ENCODE measurements at places on chromosomes 5 and 9.

DNA sequence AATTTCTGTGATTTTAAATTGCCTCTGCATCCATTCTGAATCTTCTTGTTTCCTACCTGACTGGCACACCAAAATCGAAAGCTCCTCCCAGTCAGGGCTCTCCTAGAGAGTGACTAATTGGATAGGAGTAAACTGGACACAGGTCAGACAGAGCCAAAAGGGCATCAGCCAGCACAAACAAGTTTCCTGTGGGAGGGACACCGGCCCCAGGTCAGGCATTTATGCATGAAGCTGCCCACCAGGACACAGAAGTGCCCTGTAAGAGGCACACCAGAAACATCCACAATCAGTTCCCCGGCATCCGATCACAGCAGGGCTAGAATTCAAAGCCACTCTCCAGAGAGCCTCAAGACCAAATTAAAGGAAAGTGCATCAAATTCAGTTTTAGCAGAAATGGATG is 78.4 kb downstream of the SFXN1 start:
- no peak for DNase-seq

DNA sequence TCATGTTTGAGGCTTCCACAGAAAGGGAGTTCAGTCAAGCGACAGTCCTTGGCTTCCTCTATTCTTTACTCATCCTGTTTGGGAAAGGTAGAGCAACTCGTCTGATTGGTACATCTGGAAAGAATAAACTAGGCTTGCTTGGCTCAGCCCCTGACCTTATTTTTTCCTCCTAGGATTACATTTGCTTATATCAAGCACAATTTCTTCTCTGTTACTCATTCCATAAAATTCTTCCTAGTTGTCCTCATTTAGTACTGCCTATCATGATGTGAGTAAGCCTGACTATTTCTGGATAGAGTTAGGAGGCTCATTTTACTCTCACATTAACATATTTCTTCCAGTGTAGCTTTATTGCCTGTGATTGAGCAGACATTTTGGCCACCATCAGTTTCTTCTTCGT is 10.9 kb upstream of the CARNMT1 start:
- DNase-seq: no peak

- no peak for DNase-seq
These were observed 657.8 kb downstream of the TLE1 start for GRCh38 chr9:81031422-81032029.

DNA sequence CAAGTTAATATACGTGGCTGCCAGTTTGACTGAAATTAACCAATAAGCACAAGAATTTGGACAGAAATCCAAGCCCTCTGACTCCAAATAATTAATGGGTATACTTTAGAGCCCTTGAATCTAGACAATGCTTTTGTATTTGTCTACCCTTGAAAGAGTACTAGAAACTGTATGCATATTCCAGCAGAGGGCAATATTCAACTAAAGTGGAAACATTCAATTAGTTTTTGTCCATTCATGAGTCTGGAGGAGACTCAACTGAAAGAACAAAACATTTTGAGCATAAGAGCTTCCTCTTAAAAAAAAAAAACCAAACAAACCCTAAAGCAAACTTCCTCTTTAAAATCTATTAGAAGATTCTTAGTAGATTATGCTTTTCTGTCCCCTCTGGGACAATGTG is 157.8 kb downstream of the ARHGEF28 start:
- DNase-seq: no peak

DNA sequence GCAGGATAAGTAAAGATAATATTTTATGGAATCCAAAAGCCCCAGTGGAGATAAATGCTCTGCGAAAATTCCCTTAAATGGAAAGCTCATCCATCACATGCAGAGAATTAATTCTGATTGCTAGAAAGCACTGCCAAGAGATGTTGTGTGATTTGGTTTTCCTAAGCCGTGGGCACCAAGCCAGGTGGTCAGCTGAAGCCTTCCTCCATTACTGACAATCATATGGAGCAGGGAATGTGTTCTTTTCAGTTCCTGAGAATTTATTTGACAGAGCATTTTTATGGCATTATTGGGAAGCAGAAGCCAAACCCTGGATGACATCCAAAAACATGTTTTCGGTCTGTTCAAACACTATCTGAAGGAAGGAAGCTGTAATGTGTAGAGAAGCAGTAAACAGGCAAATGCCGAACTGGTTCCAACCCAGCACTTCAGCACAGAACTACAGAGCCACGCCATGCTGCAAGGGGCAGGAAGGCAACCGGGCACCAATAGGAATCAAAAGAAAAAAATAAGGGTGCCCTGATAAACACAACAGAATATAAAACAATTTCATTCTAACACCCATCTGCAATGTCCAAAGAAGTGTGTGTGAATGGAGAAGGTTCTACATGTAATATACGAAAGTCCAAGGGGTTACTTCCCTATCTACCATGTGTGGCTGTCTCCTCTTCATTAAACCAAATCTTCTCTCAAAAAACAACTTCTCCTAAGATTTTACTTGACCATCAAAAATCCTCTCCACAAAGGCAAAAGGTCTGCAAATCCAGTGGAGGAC is 12.3 kb downstream of the ARSB start:
- DNase-seq: no peak

DNA sequence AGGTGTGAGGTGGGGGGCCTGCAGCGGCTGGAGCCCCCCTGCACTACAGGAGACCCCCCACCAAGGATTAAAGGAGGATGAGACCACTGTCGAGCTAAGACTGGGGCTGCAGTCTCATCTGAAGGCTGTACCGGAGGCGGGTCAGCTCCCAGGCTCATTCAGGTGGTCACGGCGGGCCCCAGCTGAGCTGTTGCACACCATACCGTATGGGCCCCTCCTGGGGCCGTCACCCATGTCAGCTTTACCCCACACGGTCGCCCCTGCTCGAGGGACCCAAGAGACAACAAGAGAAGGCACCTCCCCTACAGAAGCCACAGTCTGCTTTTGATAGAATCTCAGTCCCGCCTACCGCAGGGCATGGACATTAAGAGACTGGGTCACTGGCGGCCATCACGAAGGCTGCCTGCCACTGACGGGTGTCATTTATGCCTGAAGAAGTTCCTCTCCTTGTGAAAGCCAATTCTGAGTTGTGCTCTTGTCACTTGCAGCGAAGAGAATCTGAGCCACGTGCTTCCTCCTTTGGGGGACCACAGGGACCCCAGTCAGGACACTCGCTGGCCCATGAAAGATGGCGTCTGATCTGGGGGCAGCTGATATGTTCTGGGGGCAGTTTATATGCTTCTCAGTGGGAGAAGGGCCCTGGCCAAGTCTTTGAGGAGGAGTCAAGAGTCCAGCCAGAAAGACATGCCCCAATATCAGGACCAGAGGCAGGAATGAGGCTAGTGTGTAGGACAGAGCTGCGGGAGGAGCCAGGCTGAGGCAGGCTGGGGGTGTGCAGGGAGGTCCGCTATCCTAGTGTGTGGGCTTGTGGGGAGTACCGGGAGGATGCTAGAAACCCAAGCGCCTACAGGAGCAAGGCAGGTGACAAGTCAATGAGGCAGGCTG is 102.4 kb downstream of the ZNF354C start:
- no peak for DNase-seq

- no peak for DNase-seq
These were observed 32.0 kb upstream of the LRRC19 start for GRCh38 chr9:27037499-27037898.

- DNase-seq: no peak
These were observed 40.4 kb downstream of the NAA35 start for GRCh38 chr9:85981369-85981768.

DNA sequence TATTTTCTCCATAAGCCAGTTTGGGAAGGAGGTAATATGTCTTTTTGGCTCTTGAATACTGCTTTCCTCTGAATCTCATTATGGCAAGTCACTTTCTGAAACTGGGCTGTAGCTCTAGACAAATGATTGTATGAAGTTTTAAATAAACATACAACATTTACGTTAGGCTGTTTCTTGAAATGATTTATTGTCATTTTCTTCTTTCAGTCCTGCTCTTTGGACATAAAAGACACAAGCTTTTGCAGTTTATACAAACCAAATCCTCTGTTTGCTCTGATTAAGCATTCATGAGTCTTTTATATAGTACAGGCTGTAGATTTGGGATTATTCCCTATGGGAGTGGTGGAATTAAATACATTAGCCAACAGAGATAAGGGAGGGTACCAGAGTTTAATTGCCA is 139.7 kb downstream of the CEP120 start:
- no peak for DNase-seq

GRCh38 chr5:176734756-176735342 is 75.5 kb upstream of the UNC5A start:
- no peak for DNase-seq

- no peak for DNase-seq
These were observed 13.0 kb upstream of the RIMOC1 start for GRCh38 chr5:41891066-41891707.

GRCh38 chr9:76352026-76352620 is 42.1 kb downstream of the RFK start:
- no peak for DNase-seq

GRCh38 chr9:18507151-18507550 is 33.2 kb downstream of the ADAMTSL1 start:
- DNase-seq: no peak

GRCh38 chr9:37806271-37806670 is 5.7 kb downstream of the DCAF10 start:
- DNase-seq: no peak

GRCh38 chr9:33778700-33779351 is 16.5 kb upstream of the PRSS3 start:
- DNase-seq: peak; percentile 14

DNA sequence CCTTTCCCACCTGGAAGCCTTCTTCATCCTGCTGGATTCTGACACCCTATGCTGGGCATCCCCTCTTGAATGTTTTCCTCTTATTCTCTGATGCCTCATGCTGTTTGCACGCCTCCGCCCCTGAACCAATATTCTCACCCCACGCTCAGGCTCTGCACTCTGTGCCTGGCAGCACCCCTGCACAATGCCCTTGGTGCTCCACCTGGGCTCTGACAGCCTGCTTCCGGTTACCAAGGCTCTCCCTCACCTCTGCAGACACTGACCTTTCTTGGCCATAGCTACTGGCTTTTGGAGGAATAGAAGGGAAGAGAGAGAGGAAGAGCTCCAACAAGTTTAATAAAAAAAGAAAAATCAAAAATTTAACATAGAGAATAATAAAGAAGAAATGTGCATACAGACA is 108.7 kb upstream of the SHB start:
- no peak for DNase-seq

GRCh38 chr5:115962565-115963402 is 509 bp downstream of the LVRN start:
- no peak for DNase-seq

DNA sequence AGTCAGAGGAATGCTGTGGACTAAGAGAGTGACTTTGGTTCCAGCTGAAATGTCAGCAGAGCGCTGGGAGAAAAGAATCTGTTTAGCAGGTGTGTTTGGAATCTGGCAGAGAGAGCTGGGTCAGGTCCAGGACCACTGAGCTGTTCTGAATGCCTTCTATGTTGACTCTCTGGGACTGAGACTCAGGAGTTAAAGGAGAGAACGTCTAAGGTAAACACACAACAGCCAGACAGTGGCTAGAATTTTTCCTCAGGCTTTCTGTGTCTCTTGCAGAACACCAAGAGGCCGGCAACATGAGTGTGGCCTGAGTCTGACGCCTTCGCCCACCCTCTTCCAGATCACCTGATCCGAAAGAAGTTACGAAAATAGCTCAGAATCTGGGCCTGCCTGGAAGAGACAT is 107.2 kb upstream of the ZNF462 start:
- no peak for DNase-seq

DNA sequence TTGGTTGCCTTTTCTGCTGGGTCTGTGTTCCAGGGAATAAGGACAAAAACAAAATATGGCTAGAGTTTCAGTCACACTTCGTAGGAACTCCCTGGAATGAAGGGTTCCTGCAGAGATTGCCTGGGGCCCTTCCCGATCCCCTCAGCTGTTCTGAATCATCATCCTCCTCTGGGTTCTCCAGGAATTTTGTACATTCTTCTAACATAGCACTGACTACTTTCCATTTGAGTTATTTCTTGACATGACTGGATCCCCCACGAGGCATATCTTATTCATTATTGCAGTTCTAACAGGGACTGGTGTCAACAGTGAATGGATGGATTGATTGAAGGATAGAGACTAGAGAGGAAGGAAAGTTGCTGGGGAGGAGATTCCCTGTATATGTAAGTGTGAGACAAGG is 49.2 kb upstream of the TNC start:
- DNase-seq: no peak

DNA sequence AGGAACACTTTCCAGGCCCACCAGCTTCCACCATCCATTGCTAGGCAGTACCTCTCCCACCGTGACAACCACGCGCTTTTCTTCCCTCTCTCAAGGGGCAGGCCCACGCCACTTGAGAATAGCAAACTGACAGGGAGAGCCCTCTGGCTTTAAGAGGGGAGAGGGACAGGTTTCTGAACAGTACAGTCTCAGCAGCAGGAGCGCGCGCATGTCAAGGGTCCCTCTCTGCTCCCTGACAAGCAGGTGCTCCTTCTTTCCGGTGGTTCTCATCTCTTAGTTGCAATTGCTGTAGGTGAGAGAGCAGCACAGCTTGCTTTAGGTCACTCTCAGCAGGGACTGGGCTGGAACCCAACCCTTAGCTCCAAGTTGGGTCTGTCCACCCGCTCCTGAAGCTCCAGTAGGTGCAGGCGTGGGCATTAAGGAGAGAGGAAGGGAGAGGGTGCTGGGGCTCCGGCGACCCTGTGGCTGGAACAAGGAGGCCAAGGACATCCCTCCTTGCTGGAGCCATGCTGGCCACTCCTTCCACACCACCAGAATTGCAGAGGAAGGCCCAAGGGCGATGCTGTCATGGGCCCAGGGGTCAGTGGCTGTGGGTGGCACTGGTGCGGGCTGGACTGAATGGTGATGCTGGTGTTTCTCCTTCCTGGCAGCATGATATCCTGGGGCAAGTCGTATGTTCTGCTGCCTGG is 9.0 kb upstream of the PHF2 start:
- DNase-seq: no peak

DNA sequence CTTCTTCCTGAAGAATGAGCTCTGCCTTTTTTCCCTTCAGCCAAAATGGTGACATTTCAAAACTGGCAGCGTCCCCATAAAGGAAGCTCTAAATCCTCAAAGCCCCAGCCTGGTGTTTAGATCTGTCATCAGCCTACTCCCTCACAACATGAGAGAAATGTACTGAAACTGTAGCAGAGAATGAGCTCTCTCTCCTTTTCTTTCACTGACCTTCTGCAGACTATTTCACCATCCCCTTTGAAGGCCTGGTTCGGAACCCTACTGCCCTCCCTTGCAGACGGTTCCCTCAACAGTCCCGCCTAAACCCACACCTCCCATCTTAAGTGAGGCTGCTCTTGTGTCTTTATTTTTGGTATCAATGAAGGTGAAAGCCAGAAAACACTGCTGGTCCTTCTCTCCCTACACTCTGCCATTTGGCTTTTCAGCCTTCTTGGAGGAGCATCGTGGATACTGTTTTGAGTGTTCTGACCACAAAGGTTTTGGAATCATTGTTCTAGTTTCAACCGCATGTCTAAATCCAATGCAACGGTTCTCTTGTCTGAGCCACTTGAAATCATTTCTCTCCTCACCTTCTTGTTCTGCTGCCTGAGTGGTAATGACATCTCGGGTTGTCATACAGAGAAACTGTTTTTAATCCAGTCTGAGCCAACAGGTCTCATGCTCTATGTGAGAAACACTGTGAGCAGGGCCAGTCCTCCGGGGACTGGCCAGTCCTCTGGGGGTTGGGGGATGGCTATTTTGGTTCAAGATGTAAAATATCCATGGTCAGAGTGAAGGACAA is 39.0 kb downstream of the ITK start:
- no peak for DNase-seq

All from stimulated activated CD4-positive, alpha-beta T cell treated with anti-CD3 and anti-CD28 coated beads, Interleukin-1b, Interleukin-23, amount 100 ng/mL, for 24 hours (primary cell).